ENCODE measurements at places on chromosomes 1 and 21.

GRCh38 chr1:33459691-33460090 is 12.8 kb upstream of the ZSCAN20 start:
- no peak for DNase-seq

DNA sequence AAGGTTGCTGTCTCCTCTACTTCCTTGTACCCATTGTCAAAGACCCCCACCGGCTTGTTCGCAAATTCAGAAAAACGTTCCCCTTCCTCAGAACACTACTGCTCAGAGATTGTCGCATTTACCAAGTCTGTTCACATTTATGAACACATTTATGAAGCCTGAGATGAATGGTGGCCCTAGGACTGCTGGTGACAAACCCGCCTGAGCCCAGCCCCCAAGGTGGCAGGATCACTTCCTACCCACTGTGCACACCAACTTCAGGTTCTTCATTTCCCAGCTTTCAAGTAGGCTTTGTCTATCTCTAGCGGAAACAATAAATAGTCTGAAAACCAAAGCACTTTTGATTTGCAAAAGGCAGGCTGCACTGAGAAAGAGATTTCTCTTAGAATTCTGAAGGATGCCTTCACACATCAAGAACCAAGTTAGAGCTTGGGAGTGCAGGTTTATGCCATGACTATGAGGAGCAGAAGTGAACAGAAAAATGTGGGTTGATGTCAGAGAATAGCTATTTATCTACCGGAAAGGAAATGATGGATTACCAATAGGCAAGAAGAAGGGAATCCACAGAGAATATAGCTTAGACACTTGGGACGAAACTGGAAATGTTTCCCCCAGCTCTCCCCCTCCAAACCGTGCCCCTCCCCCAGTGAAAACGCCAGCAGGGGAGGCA is 200.5 kb downstream of the TOMM20 start:
- no peak for DNase-seq

DNA sequence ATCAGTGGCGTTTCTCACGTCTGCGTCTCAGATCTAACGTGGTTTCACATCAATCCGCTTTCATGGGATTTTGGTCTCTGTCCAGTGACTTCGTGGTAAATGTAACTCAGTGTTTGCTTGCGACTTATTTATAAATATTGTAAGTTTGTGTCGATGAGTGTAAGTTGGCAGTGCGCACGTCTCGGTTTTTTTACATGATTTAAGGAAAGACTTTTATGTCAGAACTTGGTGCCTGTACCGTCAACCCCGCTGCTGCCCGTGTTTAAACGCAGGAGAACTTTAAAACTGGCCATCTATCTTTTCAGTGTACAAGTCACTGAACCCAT is 1.5 kb downstream of the B3GALT6 start:
- no peak for DNase-seq

DNA sequence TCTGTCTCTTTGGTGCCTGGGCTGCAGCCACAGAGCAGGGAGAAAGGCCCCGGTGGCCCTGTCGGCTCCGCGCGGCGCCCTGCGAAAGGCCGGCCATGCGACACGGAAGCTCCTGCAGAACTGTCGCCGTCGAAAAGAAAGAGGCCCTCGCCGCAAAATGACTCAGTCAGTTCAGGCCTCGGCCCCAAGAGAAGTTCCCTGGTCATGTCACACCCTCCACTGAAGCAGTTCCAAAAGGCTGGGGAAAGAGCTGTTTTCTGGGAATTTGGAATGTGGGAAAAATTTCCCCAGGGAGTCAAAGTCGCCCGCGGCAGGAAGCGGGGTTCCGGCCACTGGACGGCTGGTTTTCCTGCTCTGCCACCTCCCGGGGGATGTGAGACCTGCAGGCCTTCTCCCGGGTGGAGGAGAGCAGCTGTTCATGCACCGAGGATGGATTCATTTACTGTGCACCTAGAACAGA is 115.8 kb upstream of the ZNF678 start:
- peak; percentile 15 for DNase-seq

DNA sequence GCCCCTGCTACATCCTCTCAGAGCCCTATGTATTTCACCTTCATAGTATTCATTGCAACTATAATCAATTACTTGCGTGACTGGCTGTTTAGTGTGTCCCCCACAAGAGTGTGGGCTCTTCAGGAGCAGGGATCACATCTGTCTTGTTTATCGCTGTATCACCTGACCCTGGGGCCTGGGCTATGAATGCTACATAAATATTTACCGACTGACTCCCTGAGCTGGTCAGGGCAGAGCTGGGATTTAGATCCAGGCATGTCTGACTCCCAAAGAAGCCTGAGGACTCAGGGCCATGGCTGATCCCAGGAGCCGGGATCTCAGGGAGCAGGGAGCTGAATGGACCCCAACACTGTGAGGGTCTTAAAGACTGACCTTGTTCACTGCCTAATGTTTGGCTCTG is 49.7 kb downstream of the AHDC1 start:
- no peak for DNase-seq

- no peak for DNase-seq
Measured at GRCh38 chr1:155196893-155197638, 10.6 kb downstream of the THBS3 start.

DNA sequence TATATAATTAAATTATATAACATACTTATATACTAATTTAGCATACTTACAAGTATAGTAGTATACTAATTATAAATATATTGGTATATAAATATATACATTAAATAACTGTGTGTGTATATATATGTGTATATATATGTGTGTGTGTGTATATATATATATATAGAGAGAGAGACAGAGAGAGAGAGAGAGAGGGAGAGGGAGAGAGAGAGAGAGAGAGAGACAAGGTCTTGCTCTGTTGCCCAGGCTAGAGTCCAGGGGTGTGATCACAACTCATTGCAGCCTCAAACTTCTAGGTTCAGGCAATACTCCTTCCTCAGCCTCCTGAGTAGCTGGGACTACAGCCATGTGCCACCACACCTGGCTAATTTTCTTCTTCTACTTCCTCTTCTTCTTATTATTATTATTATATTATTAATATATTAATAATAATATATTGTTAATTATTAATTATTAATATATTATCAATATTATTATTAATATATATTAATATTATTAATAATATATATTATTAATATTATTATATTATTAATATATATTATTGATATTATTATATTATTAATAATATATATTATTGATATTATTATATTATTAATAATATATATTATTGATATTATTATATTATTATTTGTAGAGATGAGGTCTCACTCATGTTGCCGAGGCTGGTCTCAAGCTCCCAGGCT is 185.5 kb downstream of the CRB1 start:
- no peak for DNase-seq

DNA sequence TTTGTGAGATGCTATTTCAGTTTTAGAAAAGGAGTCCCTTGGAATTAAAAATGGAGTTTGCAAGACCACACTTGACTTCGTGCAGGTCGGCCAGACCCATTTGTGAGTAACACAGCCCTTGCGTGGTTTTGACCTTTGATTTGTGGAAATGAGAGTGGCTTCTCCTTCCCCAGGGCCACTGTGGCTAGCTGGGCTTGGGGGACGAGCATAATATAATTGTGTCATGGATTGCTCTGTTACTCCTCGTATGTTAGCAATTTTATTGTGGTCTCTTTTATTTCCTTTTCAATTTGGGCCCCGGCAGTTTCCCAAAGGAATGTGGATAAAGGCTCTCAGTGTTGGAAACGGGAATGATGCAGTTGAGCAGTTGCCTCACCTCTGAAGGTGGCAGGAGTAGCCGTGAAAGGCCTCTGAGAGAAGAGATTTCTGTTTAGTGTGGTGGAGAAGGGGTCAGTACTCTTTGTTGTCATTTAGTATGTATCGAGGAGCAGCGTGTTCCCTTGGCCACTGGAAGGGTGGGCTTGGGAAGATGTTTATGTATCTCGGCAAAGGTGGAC is 194.6 kb downstream of the PBX1 start:
- no peak for DNase-seq

GRCh38 chr21:24938573-24938972 is 668.7 kb downstream of the MRPL39 start:
- no peak for DNase-seq

DNA sequence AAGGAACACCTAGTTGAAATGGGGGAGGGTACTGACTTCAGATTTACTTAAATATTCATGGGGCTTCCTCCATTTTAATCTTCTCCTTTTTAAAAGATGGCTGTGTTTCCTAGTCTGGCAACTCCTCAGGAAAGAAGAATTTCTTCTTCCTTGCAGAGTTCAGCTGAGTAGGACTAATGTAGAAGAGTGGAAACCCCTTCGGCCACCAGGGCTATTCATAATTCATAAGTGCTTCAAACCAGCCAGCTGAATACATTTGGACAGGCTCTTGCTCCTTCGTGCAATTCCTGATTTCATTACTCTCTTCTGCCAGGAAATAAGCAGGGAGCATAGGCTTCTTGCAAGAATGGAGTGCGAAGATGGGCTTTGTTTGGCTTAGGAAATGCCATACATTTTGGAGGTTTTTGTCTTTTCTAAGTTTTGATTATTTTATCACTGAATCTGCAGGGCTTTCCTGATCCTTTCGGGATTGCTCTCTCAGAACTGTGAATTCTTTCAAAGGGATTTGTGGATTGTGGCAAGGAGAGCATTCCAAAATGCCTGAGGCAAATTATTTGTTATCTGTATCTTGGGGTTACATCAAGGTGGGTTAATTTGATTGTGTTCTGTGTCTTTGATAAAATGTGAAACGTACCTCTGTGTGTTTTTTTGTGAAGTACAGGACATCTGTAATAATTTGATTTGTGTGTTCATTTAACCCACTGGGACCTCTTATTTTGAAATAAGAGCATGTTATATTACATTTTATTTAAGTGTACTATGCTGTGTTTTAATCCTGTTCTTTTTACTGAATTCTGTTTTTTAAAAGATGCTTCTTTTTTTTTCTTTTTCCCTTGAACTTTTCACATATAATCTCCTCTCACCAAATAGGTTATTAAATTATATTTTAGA is 179.4 kb upstream of the SGIP1 start:
- DNase-seq = no peak

- DNase-seq = no peak
Measured at GRCh38 chr1:228060458-228061190, 21.9 kb upstream of the ARF1 start.

DNA sequence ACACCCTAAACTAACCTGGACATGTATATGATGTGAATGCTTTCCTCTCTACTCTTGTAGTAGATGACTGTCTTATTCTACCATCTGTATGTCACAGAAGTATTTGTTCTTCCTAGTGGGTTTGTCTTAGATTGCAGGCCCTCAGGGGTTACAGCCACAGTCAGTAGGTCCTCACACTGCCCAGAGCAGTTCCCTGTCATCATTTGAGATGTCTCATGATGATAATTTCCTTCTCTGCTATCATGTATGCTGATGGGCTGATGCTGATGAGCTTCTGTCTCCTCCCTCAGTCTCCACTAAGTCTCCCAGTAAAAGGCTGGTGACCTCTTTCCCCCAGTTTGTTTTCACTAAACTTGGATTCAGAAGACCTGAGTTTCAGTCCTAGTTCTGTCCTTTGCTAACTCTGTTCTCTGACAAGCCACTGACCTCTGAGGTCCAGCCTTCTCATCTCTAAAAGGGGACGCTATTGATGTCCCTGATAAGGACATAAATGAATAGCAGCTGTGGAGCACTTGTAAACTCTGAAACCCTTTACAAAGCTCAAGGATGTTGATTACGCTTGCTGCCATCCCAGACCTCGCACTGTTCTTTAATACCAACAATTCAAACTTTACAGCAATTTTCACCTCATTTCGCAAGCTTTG is 3.1 kb upstream of the ETV3 start:
- DNase-seq = no peak

DNA sequence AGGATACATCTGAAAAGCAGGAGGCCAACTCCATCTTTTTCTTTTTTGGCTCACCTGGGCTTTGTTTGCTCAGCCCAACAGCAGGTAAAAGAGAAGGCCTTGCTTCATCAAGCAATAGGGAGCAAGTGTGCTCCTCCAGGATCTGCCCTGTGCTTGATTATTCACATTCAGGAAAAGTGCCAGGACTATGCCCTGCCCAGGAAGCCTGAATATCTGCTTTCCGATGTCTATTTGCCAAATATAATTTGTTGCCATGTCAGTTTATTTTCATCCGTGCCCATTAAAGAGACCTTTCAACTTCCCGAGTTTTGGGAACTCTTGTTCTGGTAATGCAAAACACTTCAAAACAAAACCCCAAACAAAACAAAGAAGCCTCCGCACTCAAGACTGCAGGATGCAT is 185.3 kb downstream of the CDC7 start:
- DNase-seq = no peak

DNA sequence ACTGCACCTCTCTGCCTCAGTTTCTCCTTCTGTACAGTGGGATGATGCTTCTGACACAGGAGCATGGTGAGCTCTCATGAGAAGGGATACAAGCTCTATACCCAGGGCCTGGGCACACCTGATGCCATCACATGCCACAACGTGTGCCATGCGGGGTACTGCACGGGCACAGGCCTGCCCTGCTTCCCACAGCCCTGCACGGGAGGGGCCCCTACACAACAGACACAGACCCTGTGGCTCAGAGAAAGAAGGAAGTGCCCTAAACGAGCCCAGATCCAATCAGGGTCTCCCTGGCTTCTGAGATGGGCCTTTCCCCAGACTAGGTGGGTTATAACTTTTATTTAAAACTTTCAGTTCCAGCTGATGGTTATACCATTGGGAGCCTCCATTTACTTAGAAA is 24.6 kb downstream of the C2CD2 start:
- no peak for DNase-seq

GRCh38 chr1:151936653-151937052 is 27.3 kb upstream of the THEM4 start:
- no peak for DNase-seq

DNA sequence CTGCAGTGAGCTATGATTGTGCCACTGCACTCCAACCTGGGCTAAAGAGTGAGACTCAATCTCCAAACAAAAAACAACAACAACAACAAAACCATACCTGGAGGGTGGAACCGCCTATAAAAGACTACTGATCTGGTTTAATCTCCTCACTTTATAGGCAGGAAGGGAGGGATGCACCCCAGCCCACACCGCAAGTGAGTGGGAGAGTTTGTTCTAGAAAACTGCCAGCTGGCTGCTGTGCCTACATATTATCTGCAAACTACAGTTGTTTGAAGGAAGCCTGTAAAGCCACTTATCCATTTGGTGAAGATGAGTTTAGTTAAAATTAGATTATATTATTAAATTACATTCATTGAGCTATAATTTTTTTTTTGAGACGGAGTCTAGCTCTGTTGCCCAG is 9.1 kb upstream of the SRSF10 start:
- DNase-seq = no peak

DNA sequence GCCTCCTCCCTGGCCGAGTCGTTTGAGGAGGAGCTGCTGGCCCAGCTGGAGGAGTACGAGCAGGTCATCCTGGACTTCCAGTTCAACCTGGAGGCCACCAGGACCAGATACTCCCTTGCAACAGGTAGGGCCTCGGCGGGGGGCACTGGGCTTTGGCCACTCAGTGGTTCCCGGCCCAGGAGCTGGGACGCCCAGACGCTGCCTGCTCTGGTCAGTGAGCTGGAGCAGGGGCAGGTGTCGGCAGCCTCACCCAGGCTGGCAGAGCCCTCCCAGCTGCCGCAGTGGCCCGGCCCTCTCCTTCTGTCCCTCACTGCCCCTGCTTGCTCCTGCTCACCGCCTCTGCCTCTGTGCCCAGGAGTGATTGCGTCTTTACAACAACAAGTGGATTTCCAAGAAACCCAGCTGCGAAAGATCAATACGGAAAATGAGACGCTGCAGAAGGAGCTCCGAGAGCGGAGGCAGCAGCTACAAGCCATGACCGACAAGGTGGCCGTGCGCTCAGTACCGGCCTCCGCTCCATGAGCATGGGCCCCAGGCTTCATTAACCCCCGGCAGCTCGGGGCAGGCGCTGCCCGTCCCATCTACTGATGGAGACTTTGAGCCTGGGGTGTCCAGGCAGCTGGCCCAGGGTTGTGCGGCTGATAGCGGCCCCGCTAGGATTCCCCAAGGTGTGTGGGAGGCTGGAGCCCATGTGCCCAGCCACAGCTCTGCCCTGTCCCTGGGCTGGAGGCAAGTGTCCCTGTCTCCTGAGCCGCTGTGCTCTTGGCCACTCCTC is 9.0 kb upstream of the SMIM1 start:
- no peak for DNase-seq
